ENCODE measurements at places on chromosomes 6 and 20. TPM values are rescaled to one million over a fixed set of nuclear protein-coding genes. Genes with fewer than 3 reads are reported as not detected.

- no peak overlapping the region for H3K4me3 ChIP-seq
- H3K4me1 ChIP-seq = no peaks in the 10 kb centered on the region
- H3K36me3 ChIP-seq = no peaks in the 10 kb centered on the region
- no peaks in the 10 kb centered on the region for H3K27me3 ChIP-seq
Observed at GRCh38 chr6:101918471-101918870, 525.0 kb downstream of the GRIK2 start.

- peaks cover 18% of the 10 kb centered on the region for H3K4me1 ChIP-seq
- no peaks in the 10 kb centered on the region for H3K36me3 ChIP-seq
- H3K27ac ChIP-seq = no peak overlapping the region
- H3K27me3 ChIP-seq = no peaks in the 10 kb centered on the region
- no peak for DNase-seq
Observed at GRCh38 chr6:15872241-15873103, 209.6 kb upstream of the DTNBP1 start.

- H3K36me3 ChIP-seq = no peaks in the 10 kb centered on the region
- no peaks in the 10 kb centered on the region for H3K27me3 ChIP-seq
- H3K4me3 ChIP-seq = no peak overlapping the region
- no peak for DNase-seq
- no peak overlapping the region for H3K27ac ChIP-seq
Observed at GRCh38 chr20:22368235-22368634, 216.1 kb downstream of the FOXA2 start.

- peaks cover 4% of the 10 kb centered on the region for H3K4me1 ChIP-seq
- H3K27ac ChIP-seq = no peak overlapping the region
- H3K27me3 ChIP-seq = peaks cover 21% of the 10 kb centered on the region
Observed at GRCh38 chr6:142087950-142088857, 44.5 kb upstream of the GJE1 start.

Gene LY86
- 0.34 TPM for total RNA-seq
